Glutamatergic neuron (in vitro differentiated cells): ENCODE measurements at places on chromosomes 6 and 20. TPM values are rescaled to one million over a fixed set of nuclear protein-coding genes. Genes with fewer than 3 reads are reported as not detected.

DNA sequence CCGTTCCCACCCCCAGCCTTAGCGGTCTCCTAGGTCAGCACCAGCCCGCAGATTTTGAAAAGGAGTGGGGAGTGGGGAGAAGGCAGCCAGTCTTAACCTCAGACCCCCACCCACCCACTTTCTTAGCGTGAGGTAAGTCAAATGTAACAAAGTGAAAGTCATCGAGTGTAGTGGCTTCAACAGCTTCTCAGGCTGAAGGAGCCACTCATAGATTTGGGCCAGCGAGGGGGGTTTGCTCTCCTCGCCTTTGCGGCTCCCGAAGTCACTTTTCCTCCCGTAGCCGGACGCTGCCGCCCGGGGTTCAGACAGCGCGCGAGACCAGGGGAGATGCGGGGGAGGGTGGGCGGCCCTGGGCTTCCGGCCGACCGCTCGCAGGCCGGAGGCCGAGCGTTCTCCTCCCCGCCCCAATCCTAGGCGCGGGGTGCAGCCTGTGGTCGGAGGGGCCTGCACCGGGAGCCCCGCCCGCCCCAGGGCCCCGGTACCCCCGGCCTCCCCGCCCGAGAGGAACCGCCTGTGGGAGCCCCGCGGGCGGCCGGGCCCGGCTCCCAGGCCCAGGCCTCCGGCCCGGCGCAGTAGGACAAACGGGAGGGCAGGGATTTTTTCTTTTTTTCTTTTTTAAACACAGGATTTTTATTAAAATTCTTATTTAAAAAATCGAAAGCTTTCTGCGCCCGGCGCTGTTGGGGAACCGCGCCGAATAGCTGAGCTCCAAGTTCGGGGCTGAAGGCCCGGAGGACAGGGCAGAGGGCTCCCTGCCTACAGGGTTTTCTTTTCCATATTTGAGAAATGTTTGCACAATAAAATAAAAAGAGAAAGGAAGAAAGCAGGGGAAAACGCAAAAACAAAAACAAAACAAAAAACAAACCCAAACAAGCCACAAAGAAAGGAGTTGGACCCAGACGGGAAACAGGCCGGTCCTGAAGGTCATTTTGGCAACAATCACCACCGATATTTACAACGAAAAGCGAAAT is 3.2 kb downstream of the NKX2-2 start:
- peaks cover 42% of the 10 kb centered on the region for H3K27me3 ChIP-seq
- peak; percentile 35 for DNase-seq
- H3K4me3 ChIP-seq: peak overlapping the region; percentile 55
- no peak overlapping the region for H3K27ac ChIP-seq

DNA sequence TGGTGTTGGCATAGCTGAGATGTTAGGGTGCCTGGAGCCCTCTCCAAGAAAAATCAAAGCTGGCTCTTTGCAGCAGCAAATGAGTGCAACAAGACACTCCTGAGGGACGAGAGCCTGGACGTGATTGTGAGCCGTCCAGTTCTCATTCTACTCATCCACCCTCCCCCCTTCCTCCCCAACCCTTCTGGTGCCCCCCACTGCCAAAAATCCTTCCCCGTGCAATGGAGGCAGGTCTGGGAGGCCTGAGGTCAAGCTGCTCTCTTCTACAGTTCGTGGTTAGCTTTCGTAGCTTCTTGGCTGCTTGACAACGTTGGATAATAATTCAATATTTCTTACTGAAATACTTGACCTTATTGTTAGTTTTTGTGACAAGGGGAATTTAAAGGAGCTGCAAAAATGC is 185.3 kb upstream of the SUPT3H start:
- H3K27ac ChIP-seq: no peak overlapping the region
- DNase-seq: no peak
- peaks cover 5% of the 10 kb centered on the region for H3K36me3 ChIP-seq
- H3K4me3 ChIP-seq: no peak overlapping the region
- H3K4me1 ChIP-seq: no peaks in the 10 kb centered on the region

DEFB114 gene
- not detected for total RNA-seq

MEI4 gene
- 0.86 TPM for total RNA-seq

- no peaks in the 10 kb centered on the region for H3K27me3 ChIP-seq
- H3K36me3 ChIP-seq: no peaks in the 10 kb centered on the region
- H3K27ac ChIP-seq: no peak overlapping the region
- no peak overlapping the region for H3K4me3 ChIP-seq
- DNase-seq: no peak
These were observed 11.5 kb upstream of the IPCEF1 start for GRCh38 chr6:154367839-154368695.

DNA sequence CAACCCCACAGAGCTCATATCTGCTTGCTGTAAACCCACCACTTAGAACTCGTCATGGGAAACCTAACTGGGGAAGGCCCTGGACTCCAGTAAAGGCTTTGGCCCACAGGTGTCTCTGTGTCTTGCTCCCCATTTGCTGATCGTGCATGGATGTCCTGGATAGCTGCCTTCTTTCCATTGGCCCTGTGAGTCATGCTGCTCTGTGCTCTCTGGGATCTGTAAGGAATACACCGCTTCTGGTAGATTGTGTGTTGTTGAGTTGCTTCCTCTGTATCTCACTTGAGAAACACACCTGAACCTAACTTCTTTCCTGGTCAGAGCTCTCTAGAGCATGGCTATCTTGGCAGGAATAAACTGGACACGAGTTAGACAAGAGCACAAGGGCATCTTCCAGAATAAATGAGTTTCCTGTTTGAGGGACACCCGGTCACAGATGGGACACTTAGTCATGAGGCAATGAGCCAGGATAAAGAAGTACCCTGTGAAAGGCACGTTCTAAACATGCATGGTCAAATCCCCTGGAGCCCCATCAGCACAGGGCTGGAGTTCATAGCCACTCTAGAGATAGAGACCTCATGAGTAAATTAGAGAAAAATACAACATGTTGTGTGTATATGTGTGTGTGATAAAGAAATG is 99.6 kb upstream of the TMEM170B start:
- H3K36me3 ChIP-seq: no peaks in the 10 kb centered on the region
- H3K27ac ChIP-seq: no peak overlapping the region
- DNase-seq: no peak
- H3K4me3 ChIP-seq: no peak overlapping the region

- H3K4me1 ChIP-seq: no peaks in the 10 kb centered on the region
- no peak overlapping the region for H3K4me3 ChIP-seq
- no peak overlapping the region for H3K27ac ChIP-seq
- DNase-seq: no peak
- peaks cover 6% of the 10 kb centered on the region for H3K36me3 ChIP-seq
These were observed 45.2 kb upstream of the KCNK16 start for GRCh38 chr6:39367700-39368099.

TGM3 gene
- not detected for total RNA-seq

DNA sequence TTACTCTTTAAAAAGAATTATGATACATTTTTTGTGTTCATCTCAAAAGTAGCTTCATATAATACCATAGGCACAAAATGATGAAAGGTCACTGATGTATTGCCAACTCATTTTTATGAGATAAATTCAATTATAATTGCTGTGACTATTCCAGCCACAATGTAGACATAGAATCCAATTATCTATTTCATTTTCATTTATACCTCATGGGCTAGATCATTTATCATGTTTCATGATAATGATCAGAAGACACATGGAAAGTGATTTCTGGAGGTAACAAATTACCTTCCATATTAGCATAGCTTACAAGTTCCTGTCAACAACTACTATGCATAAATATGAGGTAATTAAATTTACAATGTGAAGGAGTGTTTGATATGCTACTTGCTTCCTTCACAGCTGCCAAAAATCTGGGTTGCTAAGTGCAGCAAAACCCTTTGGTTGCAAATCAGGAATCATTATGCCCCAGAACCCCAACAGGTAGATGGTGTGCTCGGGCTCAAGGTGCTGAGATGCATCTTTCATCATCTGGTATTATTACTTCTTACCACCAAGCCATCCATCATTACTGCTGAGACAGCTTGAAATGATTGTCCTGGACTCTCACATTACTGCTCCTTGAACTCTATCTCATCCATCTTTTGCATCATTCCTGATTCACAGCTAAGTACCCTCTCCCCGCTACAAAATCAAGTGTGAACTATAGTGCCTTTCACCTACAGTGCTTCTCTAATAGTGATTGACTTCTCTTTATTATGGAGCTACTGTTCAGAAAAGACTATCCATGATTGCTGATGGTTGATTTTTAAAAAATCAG is 306.0 kb upstream of the THEMIS start:
- no peak for DNase-seq
- no peaks in the 10 kb centered on the region for H3K36me3 ChIP-seq
- peaks cover 25% of the 10 kb centered on the region for H3K4me1 ChIP-seq
